ENCODE measurements at places on chromosomes 3 and 15.

DNA sequence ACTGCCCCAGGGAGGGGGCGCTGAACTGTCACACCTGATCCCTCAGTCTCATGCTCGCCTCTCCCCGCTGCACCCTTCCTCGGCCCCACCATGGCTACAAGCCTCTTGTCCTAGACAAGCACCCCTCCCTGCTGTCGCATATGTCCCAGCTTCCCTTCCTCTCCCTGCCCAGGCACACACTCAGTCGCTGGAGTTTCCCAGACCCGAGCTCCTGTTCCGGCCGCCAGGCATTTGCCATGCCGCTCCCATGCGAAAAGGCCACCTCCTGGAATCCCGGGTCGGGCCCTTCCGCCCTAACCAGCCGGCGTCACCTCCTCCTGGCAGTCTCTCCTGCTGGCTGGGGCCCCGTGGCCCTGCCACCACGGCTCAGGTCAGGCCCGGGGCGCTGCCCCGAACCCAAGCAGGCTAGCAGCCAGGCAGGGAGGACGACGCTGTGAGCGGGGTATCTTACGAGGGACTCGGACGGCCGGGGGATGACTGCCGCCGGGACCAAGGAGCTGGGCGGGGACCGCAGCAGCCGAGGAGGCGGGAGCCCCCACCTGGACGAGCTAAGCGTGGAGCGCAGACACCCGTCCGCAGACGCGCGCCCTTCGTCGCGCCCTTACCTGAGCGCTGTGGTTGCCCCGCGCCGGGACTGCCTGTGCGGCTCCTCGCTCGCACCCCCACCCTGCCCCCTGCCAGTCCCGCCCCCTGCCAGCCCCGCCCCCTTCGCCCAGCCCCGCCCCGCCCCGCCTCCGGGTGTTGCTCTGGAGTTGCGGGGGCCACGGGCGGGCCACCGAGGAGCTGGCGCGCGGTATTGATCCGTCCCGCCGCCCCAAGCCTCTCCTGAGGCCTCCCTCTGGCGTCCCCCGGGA, at the start of gene ALS2CL:
ALS2CL (minus strand) TSS at position 642 of the 854 bp plus-strand sequence. CDS start 4,239 bp downstream, outside the sequence.
- peak; percentile 69 for DNase-seq

DNA sequence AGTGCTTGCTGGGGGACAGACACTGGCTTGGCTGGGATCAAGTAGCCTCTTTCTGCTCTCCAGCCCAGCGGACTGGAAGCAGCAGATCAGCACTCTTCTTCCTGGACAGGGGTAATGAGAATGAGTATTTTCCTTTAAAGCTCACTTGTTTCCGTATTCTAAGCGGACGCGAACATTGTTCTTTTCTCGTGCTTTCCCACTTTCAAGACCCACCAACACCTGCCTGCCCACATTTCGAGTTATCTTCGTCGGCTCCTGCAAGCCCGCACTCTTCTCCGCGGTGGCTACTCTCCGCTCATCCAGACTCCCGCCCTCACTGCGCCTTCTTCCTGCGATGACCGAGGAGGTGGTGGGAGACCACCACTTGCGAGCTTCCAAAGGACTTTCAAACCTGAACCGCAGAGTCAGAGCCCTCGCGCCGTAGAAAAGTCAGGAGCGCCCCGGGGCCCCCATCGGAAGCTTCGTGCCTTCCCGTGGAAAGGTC, 1.6 kb upstream of the PPM1L start:
- no peak for DNase-seq

GRCh38 chr3:88034491-88035275, 24.1 kb downstream of the CGGBP1 start:
- no peak for DNase-seq

DNA sequence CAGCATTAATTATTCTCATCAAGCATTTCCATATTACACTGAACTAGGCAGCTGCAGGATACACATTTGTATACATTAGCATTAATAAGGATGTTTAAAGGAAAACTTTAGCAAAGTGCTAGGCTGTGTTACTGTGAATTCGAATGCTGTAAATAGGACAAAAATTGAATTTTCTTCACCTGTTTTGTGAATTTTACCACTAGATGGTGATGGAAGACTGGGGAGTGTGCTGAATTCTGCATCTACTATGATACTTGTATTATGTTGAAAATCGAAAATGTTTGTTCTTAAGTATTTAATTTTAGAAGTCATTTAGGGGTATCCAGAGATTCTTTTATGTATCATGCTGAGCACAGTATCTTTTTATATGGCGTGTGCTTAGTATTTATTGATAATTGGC, 12.3 kb upstream of the P2RY14 start:
- no peak for DNase-seq

DNA sequence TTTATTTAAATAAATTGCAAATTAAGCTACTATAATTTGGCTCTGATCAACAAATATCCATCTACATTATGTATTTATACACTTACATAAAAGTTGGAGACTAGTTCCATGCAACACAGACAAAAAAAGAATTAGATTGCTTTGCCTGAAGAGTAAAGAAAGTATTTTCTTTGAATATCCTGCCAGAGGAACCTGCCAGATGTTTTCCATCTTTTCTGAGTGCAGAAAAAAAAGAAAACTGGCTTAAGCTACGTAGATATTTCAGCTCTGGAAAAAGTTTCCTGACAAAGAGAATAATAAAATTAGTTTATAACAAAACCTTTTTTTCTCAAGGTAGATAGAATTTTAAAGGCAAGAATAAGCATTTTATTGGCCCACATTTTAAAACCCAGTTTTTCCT, 607.5 kb upstream of the NAALADL2 start:
- DNase-seq, result no peak

GRCh38 chr15:21270474-21270873, 169.8 kb downstream of the POTEB3 start:
- no peak for DNase-seq

DNA sequence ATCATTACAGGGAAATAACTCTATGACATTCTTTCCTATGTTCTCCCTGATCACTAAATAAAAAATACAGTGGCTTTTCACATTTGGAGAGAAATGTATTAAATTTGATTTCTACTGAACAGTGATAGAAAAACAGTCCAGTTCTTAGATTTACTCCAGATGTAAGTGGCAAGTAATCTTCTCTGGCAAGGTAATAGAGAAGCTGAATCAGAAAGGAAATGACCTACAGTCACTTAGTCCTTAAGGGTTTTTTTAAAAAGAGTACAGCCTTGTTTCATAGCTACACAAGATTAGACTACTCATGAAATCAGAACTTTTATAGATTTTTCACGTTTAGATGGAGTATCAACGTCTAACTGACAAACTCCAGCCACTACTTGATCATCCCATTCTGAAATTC, 236.9 kb downstream of the CADPS start:
- no peak for DNase-seq

DNA sequence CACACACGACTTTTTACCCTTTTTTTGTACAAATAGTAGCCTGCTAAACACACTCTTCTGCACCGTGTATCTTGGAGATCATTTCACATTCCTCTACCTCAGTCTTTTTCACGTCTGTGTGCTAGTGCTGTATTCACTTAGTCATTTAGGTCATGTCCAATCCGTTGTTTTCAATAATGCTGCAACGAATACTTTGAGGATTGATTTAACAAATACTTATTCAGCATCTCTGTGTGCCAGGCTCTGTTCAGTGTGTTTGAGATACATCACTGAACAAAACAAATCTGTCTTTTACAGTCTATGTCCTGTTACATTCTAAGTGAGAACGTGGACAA, 882 bp downstream of the JMJD7 start:
- no peak for DNase-seq

DNA sequence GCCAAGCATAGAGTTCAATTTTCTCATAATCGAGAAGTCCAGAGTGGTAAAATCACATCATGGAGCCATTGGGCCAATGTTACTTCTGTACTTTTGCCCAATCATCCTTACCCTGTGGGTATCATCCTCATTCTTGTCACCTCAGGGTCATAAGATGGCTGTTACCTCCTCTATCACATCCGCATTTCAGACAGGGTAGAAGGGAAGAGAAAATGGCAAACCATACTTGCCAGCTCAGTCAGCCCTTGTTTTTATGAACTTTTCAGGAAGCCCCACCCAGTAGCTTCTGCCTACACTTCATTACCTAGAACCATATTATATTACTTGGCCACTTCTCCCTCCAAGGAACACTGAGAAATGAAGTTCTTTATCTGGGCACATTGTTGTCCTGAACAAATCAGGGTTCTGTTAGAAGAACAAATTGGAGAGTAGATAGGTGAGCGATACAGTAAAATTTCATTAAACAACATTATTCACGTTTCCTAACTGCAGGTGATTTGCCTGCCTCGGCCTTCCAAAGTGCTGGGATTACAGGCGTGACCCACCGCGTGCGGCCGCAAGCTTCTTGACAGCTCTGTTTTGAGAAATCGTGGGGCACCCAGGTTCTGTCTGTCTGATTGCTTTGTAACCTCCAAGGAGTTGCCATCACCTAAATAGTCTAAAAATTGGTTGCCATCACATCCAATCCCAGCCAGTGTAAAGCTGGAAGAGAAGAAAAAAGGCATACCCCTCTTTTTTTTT, 34.5 kb upstream of the RPN1 start:
- DNase-seq, result no peak

DNA sequence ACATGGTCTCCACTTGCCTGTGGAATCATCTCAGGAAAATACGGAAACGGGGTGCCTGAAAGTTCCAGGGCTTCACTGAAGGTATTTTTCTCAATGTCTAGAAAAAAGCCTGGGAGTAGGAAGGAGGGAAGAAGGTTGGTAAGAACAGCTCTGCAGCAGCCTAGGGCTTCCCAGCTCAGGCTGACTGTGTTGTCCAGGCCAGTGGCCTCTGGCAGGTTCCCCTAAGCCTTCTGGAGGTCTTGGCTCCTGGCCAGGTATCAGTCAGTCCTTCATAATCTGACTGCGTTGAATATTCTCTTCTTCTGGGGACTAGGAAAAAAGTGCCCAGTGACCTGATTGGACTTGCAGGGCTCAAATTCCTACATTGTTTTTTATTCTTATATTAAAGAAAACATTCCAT, 38.6 kb downstream of the SSR3 start:
- no peak for DNase-seq
